ENCODE measurements at places on chromosomes 1 and 21.

- DNase-seq = no peak
Observed at GRCh38 chr21:15018382-15018781, 46.4 kb downstream of the NRIP1 start.

GRCh38 chr1:112169517-112169916 is 180.0 kb upstream of the KCND3 start:
- no peak for DNase-seq

- no peak for DNase-seq
Observed at GRCh38 chr1:1624443-1625403, 7.2 kb upstream of the MMP23B start.

- DNase-seq = no peak
Observed at GRCh38 chr21:42534421-42535378, 21.0 kb downstream of the SLC37A1 start.

GRCh38 chr1:113168946-113169345 is 95.9 kb downstream of the LRIG2 start:
- no peak for DNase-seq

DNA sequence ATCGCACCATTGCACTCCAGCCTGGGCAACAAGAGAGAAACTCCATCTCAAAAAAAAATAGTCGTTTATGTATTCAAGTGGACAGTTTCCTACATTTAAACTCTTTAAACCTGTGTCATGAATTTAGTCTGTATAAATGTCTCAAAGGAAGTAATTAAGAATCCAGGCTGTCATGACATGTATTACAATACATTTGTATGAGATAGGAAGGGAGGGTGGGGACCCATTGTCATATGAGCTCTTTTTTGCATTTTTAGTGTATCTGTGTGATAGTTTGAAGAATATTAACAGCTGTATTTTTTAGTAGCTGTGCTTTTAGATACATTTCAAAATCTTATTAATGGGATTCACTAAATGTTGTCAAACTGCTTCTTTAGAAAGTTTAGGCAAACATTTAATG is 20.0 kb downstream of the DONSON start:
- no peak for DNase-seq

GRCh38 chr1:51063121-51063520 is 38.9 kb upstream of the C1orf185 start:
- no peak for DNase-seq

DNA sequence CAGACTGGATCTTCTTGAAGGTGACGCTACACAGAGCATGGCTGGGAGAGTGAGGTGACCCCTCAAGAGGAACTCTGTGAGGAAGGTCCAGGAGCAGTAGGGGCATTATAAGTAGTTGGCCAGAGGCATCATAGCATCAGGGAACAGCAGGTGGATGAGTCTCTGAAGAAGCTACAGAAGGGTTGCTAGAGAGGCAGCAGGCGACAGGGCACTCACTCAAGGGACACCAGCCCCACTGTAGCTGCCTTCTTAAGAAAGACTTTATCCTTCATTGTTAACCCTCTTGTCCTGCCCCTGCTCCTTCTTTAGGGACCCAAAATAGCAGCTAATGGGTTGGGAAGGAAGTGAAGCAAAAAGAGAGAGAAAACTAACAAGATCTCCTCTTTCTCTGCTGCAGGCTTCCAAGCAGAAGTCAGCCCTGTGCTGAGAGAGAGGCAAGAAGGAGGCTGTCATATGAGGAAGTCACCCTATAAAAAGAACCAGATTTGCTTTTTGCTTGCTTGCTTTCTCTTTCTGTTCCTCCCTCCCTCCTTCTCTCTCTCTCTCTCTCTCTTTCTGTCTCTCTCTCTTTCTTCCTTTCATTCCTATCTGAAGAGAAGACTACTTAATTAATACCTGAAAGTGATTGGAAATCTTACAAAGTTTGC is 7.7 kb upstream of the CD5L start:
- DNase-seq = no peak

GRCh38 chr1:199914546-199914945 is 113.0 kb upstream of the NR5A2 start:
- DNase-seq = no peak

GRCh38 chr21:40719615-40720014 is 127.3 kb downstream of the DSCAM start:
- DNase-seq = no peak

- no peak for DNase-seq
Observed at GRCh38 chr1:42206164-42206563, 41.6 kb upstream of the GUCA2A start.

DNA sequence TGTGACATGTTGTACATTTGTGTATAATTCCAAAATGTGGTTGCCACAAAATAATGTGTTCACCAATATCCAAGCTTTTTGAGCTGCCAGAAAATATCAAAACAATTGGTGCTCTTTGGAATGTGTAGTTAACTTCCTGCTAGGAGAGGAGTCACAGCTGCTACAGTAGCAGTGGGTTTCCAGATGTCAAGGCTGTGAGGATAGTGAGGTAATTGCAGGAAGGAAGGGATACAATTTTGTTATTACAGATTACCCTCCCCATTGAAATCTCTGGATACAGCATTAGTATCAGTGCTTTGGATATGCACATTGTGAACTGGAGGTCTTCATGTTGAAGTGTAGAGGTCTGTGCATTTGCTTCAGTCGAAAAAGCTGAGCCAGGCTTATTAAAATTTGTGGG is 253.2 kb downstream of the PTPRC start:
- peak; percentile 92 for DNase-seq

- no peak for DNase-seq
Observed at GRCh38 chr21:41755934-41756773, 10.7 kb downstream of the RIPK4 start.

- DNase-seq = no peak
Observed at GRCh38 chr1:1985375-1986050, 18.1 kb downstream of the CFAP74 start.

- no peak for DNase-seq
Observed at GRCh38 chr21:15616864-15617574, 112.8 kb upstream of the USP25 start.

GRCh38 chr1:110339407-110340206 is 430 bp downstream of the RBM15 start:
- DNase-seq = peak; percentile 75

DNA sequence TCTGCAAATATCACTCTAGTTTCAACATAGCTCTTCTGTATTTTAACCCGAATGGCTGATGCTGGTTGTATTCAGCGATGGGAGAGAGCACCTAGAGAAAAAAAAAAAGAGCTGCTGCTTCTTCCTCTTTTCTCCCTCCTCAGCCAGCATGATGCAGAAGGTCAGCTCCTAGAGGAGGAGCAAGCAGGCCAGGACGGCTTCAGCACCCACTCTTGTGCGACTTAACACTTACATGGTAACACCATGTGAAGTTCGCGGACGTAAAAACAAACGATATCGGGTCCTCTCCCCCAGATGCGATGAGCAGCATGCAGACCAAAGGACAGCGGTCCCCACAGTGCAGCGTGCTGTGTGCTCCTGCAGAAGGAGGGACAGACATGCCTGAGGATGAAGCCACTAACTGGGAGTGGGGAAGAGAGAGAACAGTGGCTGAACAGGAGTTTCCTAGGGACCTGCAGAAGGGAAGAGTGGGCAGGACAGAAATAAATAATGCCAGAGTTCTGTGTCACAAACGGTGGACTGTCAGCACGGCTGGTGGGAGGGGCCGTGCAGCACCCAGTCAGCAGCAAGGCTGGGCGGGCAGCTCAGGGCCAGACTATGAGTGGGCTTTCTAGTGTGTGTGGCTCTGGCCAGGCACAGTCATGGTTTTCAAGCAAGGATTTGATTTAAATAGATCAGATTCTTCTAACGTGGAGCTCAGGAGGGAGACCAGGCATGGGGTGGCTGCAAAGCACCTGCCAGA is 11.4 kb upstream of the B3GALT5 start:
- DNase-seq = peak; percentile 26
